NCI-H2029 treated with DMSO at 0.1 percent for 48 hours (cell line): ENCODE measurements at places on chromosomes 7 and 10.

- DNase-seq: no peak
These were observed 8.3 kb upstream of the ATP6V0E2 start for GRCh38 chr7:149865437-149865836.

DNA sequence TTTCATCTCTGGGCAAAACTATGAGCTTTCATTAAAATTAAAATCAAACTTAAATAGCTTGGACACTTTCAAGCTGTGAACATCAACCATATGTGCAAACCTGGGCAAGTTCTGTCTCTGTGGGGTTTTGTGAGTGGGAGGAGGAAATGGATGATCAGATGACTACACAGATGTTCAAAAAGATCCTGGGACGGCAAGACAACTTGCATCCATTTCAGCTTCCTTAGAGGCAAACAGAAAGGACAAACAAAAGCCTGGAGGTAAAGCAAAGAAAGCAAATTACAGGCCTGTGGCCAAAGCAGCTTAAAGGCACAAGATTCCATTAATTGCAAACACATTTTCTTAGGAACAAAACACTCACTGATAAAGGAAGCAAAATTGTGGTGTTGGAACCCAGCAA, 222.2 kb downstream of the NEBL start:
- no peak for DNase-seq

GRCh38 chr10:63273577-63273976, 140.4 kb downstream of the NRBF2 start:
- DNase-seq: no peak

GRCh38 chr10:62861507-62861906, 45.3 kb upstream of the EGR2 start:
- no peak for DNase-seq

- DNase-seq: no peak
These were observed 13.4 kb downstream of the NOC3L start for GRCh38 chr10:94349327-94349726.

DNA sequence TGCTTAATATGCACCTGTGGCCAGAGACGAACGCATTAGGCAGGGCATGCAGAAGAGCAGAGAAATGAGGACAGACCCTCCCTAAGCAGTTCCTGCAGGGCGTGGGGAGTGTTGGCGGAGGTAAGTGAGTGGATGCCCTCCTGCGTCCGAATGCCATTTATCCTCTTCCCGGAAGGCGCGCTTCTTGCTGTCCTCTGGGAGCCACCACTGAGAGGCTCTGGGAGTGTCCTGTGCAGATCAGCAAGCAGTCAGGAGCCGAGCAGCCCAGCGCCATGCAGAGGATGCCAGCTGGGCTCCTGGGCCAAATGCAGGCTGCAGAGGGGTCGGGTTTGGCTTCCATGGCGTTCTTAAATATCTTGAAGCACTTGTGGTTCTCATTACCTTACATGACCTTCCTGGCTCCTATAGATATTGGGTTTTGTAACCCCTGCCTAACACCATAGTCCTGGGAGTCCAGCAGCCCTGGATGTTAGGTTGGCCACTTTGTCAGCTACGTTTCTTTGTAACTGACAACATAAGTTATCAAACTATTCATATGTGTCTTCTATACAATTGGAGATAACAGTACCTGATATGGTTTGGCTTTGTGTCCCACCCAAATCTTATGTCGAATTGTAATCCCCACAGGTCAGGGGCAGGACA, 30.0 kb upstream of the SLIT1 start:
- no peak for DNase-seq

- no peak for DNase-seq
These were observed 42.7 kb upstream of the A1CF start for GRCh38 chr10:50928190-50928552.

DNA sequence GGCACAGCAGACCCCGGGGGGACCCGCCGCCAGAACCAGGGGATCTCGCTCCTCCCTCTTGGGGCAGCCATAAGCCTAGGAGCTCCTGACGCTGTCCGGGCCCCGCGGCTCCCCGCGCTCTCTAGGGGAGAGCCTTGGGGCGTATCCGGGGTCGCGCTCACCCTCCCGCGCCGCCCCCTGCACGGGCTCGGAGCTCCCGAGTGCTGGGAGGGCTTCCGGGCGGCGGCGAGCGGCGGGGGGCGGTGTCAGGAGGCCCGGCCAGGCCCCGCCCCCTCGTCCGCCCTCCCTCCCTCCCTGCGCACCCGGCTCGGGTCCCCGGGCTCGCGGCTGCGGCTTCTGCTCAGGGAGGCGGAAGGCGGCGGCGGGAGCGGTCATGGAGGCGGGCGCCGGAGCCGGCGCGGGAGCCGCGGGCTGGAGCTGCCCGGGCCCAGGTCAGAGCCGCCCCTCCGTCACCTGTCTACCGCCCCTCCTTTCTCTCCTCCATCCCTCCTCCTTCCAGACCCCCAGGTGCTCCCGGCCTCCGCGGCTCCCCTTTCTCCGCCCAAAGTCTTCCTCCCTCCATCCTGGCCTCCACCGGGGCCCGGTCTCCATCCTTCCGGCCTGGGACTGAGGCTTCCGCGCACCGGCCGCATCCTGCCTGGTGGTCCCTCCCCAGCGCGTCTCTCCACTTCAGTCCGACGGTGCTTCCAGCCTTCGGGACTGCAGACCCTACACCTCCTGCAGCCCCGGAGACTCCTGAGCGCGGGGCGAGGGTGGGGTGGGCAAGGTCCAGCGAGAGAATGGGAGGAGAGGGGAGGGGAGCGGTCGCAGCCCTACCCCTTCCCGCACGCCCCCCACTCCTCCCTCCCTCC, at the start of gene CCDC136:
Gene CCDC136, plus strand, starts transcription at position 848 of the 851 bp plus-strand sequence. CDS start 444 bp downstream, outside the sequence.
- DNase-seq: no peak

GRCh38 chr10:7587168-7587864, 79.5 kb downstream of the ITIH5 start:
- DNase-seq: no peak

GRCh38 chr10:92662848-92663247, 26.9 kb upstream of the HHEX start:
- DNase-seq: no peak

- DNase-seq: no peak
These were observed 82.9 kb downstream of the KIAA1549 start for GRCh38 chr7:138898255-138898654.

GRCh38 chr7:46850563-46851330, 731.2 kb downstream of the TNS3 start:
- DNase-seq: no peak

DNA sequence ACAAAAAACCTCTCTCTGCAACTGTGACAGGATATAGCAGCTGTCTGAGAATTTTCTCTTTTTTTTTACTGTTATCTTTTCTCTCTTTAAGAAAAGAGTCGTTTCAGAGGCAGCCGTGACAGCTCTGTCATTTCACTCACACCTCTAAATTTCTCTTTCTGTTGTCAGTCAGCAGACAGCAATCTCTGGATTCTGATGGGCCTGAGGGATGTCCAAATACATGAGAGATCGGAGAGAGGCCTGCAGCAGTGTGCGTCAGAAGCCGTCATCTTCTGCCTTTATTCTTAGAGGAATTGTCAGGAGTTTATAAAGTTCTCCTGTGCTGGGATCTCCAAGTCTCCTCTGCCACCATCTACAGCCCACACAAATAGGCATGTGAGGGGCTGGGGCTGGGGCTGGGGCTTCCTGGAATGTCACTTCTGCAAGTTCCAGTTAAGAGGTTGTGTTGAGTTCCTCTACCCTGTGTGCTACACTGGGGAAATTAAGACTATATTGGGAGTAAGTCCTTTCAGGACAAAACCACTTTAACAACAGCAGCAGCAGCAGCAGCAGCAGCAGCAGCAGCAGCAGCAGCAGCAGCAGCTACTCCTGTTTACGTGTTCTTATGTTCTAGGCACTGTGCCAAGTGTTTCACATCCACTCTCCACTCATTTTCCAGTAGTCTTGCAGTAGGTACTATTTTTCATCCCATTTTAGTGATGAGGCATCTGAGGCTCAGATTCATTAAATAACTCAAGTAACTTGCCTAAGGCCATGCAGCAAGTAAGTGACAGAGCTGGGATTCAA, 541.3 kb downstream of the LRMDA start:
- no peak for DNase-seq

GRCh38 chr10:50392426-50392825, 141.1 kb upstream of the ASAH2 start:
- no peak for DNase-seq
